ENCODE measurements at places on chromosomes 7 and 10. TPM values are rescaled to one million over a fixed set of nuclear protein-coding genes. Genes with fewer than 3 reads are reported as not detected.

DNA sequence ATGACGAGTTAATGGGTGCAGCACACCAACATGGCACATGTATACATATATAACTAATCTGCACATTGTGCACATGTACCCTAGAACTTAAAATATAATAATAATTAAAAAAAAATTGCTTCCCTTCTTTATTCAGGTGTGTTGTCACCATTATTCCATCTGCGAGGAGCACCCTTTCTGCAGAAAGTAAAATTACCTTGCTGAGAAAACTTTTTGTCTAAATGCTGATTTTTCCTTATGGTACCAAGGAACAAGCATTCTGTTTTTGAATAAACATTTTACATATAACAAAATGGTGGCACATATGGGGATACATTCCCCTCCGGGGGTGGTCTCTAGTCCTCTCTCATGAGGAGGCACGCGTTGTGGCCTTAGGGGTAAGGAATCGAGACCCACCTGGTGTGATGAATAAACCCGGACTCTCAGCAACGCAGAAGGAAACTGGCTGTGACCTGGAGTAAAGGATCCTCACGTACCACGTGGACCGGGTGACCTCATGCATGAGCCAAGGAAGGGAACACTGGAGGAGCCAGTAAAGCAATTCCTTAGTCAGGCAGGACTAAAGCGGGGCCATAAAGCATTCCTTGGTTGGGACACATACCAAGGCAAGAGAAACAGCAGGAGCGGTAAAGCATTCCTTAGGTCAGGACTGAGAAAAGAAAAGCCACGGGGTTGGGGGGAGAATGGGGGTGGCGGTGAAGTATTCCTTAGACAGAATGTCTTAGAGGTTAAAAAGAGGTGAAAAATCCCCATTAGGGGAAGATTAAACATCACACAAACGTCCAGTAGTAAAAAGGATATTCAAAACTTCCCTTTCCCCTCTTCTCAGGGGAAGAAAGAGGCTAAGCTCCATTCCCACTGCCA, 20.8 kb upstream of the OPTN start:
- no peaks in the 10 kb centered on the region for H3K36me3 ChIP-seq
- H3K27me3 ChIP-seq, result no peaks in the 10 kb centered on the region
- peaks cover 3% of the 10 kb centered on the region for H3K4me1 ChIP-seq
- no peak overlapping the region for H3K4me3 ChIP-seq
- DNase-seq, result no peak
- H3K27ac ChIP-seq, result no peak overlapping the region

MALRD1 gene
- total RNA-seq, result 2.0 TPM

CRTAC1 gene
- 2.5 TPM for total RNA-seq

DNA sequence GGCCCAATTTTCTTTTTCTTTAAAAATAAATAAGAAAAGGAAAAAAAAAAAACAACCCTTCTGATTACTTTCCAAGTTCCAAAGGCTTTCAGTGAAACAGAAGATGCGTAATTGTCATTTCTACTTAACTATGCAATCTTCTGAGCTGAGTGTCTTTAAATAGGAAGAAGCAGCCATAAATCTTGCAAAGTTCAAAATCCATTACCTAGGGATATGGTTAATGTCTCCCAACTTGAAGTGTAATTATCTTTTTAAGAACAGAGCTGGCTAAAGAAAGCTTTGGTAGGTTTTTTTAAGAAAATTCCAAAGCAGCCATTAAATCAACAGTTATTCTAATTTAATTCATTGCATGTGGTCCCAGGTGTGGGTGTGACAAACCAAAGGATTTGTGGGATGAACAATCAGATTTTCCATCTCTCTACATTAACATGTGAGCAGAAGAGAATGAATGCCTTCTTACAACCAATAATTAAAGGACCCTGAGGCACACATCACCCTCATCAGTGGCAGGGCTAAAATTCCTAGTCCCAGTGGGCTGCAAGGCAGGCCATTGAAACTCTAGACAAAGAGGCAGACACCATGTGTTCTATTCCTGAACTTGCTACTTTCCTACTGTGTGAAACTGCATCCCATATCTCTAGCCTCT, 419.2 kb downstream of the REEP3 start:
- H3K4me1 ChIP-seq, result no peaks in the 10 kb centered on the region
- H3K27ac ChIP-seq, result no peak overlapping the region
- DNase-seq, result no peak
- H3K4me3 ChIP-seq, result no peak overlapping the region
- H3K36me3 ChIP-seq, result no peaks in the 10 kb centered on the region

- no peaks in the 10 kb centered on the region for H3K27me3 ChIP-seq
- H3K4me1 ChIP-seq, result peaks cover 28% of the 10 kb centered on the region
- no peak for DNase-seq
- peak overlapping the region; percentile 25 for H3K4me3 ChIP-seq
These were observed 120.1 kb downstream of the DYNC2I1 start for GRCh38 chr7:158976468-158976848.

UNCX gene
- total RNA-seq, result not detected

DNA sequence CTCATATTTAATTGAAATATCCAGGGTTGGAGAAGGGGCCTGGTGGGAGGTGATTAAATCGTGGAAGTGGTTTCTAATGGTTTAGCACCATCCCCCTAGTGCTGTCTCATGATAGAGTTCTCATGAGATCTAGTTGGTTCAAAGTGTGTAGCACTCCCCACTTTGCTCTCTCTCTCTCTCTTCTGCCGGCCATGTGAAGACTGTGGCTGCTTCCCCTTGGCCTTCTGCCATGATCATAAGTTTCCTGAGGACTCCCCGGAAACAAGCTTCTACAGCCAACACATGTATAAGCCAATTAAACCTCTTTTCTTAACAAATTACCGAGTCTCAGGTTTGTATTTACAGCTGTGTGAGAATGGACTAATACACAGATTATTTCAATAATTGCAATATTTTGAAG, 305.8 kb upstream of the KCND2 start:
- no peaks in the 10 kb centered on the region for H3K36me3 ChIP-seq
- no peaks in the 10 kb centered on the region for H3K27me3 ChIP-seq
- no peak overlapping the region for H3K4me3 ChIP-seq
- H3K27ac ChIP-seq, result no peak overlapping the region
- no peaks in the 10 kb centered on the region for H3K4me1 ChIP-seq

- no peak overlapping the region for H3K27ac ChIP-seq
- H3K4me3 ChIP-seq, result no peak overlapping the region
- H3K27me3 ChIP-seq, result no peaks in the 10 kb centered on the region
These were observed 62.6 kb downstream of the RASGEF1A start for GRCh38 chr10:43204042-43204942.

- H3K4me1 ChIP-seq, result no peaks in the 10 kb centered on the region
- no peak for DNase-seq
- no peaks in the 10 kb centered on the region for H3K27me3 ChIP-seq
- no peak overlapping the region for H3K27ac ChIP-seq
- H3K4me3 ChIP-seq, result no peak overlapping the region
- H3K36me3 ChIP-seq, result no peaks in the 10 kb centered on the region
These were observed 120.5 kb upstream of the SEMA3E start for GRCh38 chr7:83769407-83769806.

GRCh38 chr7:122743211-122743610, 40.5 kb upstream of the RNF148 start:
- no peak overlapping the region for H3K4me3 ChIP-seq
- no peaks in the 10 kb centered on the region for H3K27me3 ChIP-seq
- DNase-seq, result no peak

DNA sequence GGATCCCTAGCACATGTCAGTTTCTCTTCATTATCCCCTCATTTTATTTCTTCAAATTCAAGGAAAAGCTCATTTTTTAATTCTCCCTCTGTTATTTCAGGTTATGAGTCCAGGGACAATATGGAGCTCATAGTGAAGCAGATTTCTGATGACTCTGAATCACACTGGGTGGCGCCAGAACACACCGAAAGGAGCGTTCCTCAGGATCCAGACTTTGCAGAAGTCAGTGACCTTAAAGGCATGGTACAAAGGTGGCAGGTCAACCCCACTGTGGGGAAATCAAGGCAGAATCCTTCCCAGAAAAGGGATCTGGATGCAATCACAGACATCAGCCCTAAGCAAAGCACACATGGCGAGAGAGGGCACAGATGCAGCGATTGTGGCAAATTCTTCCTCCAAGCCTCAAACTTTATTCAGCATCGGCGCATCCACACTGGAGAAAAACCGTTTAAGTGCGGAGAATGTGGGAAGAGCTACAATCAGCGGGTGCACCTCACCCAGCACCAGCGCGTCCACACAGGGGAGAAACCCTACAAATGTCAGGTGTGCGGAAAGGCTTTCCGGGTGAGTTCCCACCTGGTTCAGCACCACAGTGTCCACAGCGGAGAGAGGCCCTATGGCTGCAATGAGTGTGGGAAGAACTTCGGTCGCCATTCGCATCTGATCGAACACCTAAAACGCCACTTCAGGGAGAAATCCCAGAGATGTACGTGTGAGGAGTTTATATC, 21.4 kb downstream of the ZKSCAN5 start:
- H3K4me1 ChIP-seq, result no peaks in the 10 kb centered on the region
- H3K27me3 ChIP-seq, result no peaks in the 10 kb centered on the region

- H3K36me3 ChIP-seq, result no peaks in the 10 kb centered on the region
- no peaks in the 10 kb centered on the region for H3K27me3 ChIP-seq
- DNase-seq, result no peak
- H3K4me1 ChIP-seq, result peaks cover 10% of the 10 kb centered on the region
These were observed 832 bp downstream of the XRCC2 start for GRCh38 chr7:152674860-152675758.

- no peak overlapping the region for H3K27ac ChIP-seq
- no peak for DNase-seq
- H3K36me3 ChIP-seq, result no peaks in the 10 kb centered on the region
These were observed 13.2 kb downstream of the ATG9B start for GRCh38 chr7:151011097-151011409.

- no peak overlapping the region for H3K27ac ChIP-seq
- H3K36me3 ChIP-seq, result peaks cover 10% of the 10 kb centered on the region
- no peaks in the 10 kb centered on the region for H3K4me1 ChIP-seq
- H3K4me3 ChIP-seq, result no peak overlapping the region
- no peak for DNase-seq
- H3K27me3 ChIP-seq, result no peaks in the 10 kb centered on the region
These were observed 191.9 kb downstream of the SFMBT2 start for GRCh38 chr10:7218968-7219367.

EMX2 gene
- total RNA-seq, result 0.74 TPM

- H3K4me3 ChIP-seq, result no peak overlapping the region
- H3K27ac ChIP-seq, result no peak overlapping the region
- no peaks in the 10 kb centered on the region for H3K27me3 ChIP-seq
- no peaks in the 10 kb centered on the region for H3K36me3 ChIP-seq
- DNase-seq, result no peak
These were observed 140.3 kb upstream of the ODAD2 start for GRCh38 chr10:28139138-28139537.

ACSM6 gene
- not detected for total RNA-seq

DNA sequence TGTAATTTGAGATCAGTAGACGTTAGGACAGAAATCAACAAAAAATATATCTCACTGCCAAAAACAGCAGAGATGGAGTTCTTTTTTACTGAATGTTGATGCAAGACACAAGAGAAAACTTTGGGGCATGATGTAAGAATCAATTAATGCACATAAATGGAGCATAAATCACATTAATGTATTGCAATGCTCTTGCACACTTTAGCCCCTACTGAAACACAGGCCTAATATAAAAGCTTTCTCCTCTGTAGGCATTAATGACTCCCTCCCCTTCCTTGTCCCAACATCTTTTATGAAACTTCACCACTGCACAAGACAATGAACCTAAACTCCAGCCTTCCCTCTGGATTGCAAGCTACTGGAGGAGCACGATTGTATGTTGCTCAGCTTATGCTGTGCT, 58.8 kb downstream of the CACNA2D1 start:
- H3K36me3 ChIP-seq, result no peaks in the 10 kb centered on the region
- no peak overlapping the region for H3K27ac ChIP-seq
- H3K4me1 ChIP-seq, result peaks cover 8% of the 10 kb centered on the region
- no peaks in the 10 kb centered on the region for H3K27me3 ChIP-seq

LIPF gene
- total RNA-seq, result not detected

DNA sequence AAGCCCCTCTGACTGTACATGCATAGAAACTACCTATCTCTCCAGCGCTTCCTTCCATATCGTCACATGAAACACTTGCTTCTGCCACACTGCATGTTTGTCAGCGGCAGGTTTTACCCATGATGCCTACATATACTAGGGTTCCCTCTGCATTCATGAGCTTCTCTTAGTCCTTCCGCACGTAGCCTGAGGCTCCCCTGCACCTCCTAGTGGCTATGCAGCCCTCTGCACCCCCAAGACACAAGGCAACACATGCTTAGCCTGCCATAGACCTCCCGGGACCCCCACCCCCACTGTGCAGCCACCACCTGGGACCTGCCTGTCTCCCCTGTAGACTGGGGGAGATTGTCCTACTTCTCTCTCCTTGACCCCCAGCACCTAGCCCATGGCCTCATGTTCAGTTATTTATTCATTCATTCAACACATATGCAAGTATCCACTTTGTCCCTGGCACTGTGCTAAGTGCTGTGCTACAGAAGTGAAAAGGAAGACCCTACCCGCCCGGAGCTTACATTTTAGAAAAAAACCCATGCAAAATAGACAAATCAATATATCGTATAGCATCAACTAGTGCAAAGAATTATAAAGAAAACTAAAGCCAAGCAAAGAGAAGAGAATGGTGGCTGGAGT, 23.5 kb downstream of the TMEM273 start:
- no peaks in the 10 kb centered on the region for H3K27me3 ChIP-seq
- H3K4me3 ChIP-seq, result no peak overlapping the region
- no peaks in the 10 kb centered on the region for H3K36me3 ChIP-seq
- peaks cover 3% of the 10 kb centered on the region for H3K4me1 ChIP-seq
- no peak for DNase-seq

JAZF1 gene
- 36.1 TPM for total RNA-seq

- peak overlapping the region; percentile 97 for H3K27ac ChIP-seq
- peak overlapping the region; percentile 74 for H3K4me3 ChIP-seq
These were observed 932 bp downstream of the ESYT2 start for GRCh38 chr7:158828133-158829020.

ZDHHC4 gene
- 36.3 TPM for total RNA-seq

- peaks cover 29% of the 10 kb centered on the region for H3K4me1 ChIP-seq
- H3K27me3 ChIP-seq, result no peaks in the 10 kb centered on the region
- H3K27ac ChIP-seq, result peak overlapping the region; percentile 86
- no peak for DNase-seq
- H3K4me3 ChIP-seq, result peak overlapping the region; percentile 99
These were observed 521 bp downstream of the LIMK1 start for GRCh38 chr7:74083928-74084721.

- H3K27ac ChIP-seq, result no peak overlapping the region
- no peaks in the 10 kb centered on the region for H3K4me1 ChIP-seq
- H3K27me3 ChIP-seq, result no peaks in the 10 kb centered on the region
- H3K4me3 ChIP-seq, result no peak overlapping the region
- DNase-seq, result no peak
These were observed 1.6 kb downstream of the WEE2 start for GRCh38 chr7:141709749-141710148.

- no peak for DNase-seq
- H3K27me3 ChIP-seq, result no peaks in the 10 kb centered on the region
- H3K4me3 ChIP-seq, result no peak overlapping the region
- no peaks in the 10 kb centered on the region for H3K36me3 ChIP-seq
- H3K27ac ChIP-seq, result no peak overlapping the region
- H3K4me1 ChIP-seq, result no peaks in the 10 kb centered on the region
These were observed 89.3 kb upstream of the PRKCQ start for GRCh38 chr10:6669269-6669859.

PILRA gene
- total RNA-seq, result 8.3 TPM

- no peaks in the 10 kb centered on the region for H3K27me3 ChIP-seq
- H3K4me1 ChIP-seq, result peaks cover 21% of the 10 kb centered on the region
- DNase-seq, result no peak
- H3K27ac ChIP-seq, result no peak overlapping the region
These were observed 4.4 kb upstream of the TBL2 start for GRCh38 chr7:73582664-73583202.

PTPRN2 gene
- total RNA-seq, result 7.4 TPM

C7orf33 gene
- total RNA-seq, result not detected

Measured in vagina (tissue), 2 donors.